ENCODE measurements at places on chromosomes 1 and 21.

GRCh38 chr1:39676948-39677548 lies 5.1 kb upstream of the NT5C1A start:
- no peak for DNase-seq

GRCh38 chr1:223233410-223234169 lies 90.5 kb upstream of the TLR5 start:
- DNase-seq = no peak

GRCh38 chr1:51575406-51576084 lies 41.3 kb upstream of the OSBPL9 start:
- no peak for DNase-seq

GRCh38 chr1:236172041-236172579 lies 29.8 kb downstream of the GPR137B start:
- DNase-seq = no peak

DNA sequence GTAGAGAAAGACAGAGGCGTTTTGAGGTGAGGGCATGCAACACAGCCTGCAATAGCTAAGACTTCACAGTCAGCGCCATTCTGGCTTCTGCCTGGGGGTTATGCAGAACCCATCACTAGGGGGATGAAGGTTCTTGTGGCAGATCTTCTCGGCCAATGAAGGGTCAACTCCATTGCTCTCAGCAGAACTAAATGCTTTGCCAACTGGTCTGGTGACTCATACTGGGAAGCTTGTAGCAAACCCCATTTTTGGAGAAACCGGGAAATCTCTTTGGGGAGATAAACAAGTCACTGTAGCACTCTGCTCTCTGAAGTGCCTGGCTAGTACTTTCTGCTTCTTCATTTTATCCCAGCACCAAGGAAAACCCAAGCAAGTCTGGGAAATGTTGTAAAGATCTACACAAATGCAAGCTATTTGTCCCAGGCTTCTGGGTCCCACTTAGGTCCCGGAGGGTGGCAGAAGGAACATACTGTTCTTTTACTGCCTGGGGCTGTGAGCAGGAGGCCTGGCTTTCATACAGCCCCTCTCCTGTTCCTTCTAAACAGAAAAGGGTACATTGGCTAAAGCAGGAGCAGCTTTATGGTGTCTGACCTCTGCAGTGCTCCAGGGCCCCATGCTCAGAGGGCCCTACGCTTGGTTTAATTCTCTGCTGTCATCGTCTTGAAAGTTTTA lies 28.8 kb downstream of the SHISA4 start:
- DNase-seq = no peak

DNA sequence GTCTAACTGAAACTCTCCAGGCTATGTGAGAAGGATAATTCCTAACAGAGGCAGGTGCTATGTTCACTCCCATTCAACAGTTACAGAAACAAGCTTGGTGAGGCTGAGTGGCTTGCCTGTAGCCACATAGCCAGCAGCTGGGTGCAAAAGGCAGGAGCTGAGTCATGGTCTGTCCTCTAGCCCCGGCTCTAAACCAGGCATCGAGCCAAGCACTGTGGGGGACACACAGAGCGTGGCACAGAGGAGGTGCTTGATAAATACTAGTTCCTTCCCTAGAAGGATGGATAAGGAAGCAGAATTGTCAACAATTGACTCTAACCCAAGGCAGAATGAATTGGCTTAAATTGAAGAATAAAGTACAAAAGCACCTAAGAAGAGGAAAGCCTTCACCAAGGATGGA lies 10.4 kb upstream of the KCNA2 start:
- DNase-seq = no peak

DNA sequence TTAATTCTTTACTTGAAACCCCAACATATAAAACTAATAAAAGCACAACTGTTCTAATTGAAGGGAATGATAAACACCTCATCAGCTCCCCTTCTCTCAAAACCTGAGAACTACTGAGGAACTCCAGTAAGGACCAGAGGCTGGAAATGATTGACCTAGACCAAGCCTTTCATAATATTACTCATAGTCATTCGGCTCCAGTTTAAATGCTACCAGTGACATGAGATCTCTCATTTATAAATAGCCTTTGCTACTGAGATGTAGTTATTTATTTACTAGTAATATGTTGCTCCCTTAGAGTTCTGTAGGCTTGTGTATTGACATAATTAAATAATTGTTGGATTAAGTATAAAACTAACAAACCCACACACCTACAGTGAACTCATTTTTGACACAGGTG lies 209.8 kb upstream of the PRMT6 start:
- no peak for DNase-seq

DNA sequence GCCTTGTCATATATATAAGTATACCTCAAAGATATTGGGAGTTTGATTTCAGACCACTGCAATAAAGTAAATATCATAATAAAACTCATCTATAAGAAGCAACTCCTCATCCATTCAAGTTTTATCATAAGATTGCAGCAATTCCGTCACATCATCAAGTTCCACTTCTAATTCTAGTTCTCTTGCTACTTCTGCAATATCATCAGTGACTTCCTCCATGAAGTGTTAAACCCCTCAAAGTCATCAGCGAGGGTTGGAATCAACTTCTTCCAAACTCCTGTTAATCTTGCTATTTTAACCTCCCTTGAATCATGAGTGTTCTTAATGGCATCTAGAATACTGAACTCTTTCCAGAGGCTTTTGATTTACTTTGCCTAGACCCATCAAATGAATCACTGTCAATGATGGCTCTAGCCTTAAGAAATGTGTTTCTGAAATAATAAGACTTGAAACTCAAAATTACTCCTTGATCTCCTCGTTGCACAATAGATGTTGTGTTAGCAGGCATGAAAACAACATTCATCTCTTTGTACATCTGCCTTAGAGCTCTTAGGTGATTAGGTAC lies 88.3 kb downstream of the RPE65 start:
- DNase-seq = no peak

DNA sequence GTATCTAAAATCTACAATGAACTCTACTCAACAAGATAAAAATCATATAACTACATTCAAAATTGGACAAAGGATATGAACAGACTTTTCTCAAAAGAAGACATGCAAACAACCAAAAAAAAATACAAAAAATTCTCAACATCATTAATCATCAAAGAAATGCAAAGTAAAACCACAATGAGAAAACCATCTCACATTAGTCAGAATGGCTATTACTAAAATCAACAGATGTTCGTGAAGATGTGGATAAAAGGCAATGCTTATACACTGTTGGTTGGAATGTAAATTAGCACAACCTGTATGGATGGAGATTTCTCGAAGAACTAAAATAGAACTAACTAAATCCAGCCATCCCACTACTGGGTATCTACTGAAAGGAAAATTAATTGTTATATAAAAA lies 1080.8 kb downstream of the AMY1C start:
- no peak for DNase-seq

DNA sequence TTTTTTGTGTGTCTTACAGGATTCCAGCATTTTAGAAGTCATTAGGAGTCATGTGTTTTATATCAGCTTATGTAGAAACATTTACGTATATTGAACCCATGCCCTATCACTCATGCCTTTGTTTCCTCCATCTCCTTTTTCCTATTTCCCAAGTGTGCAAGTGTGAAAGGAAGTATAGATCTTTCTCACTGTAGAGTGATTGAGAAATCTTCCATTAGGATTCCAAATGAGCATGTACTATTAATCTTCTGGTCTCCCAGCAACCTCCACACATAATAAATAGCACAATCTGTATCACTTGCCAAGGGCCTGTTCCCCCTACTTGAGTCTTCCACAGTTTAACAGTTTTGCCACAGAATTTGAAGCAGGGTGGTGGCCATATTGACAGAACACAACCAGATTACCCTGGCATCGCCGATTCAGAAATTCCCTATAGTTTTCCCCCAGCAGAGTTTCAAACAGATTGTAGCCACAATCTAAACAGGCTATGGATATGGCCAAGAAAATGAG lies 1052.8 kb downstream of the TTLL7 start:
- no peak for DNase-seq

GRCh38 chr1:3463891-3464648 lies 9.6 kb downstream of the ARHGEF16 start:
- no peak for DNase-seq

GRCh38 chr21:45082736-45083135 lies 8.4 kb downstream of the ADARB1 start:
- no peak for DNase-seq

- DNase-seq = no peak
Observed at GRCh38 chr1:117654493-117655219, 48.8 kb downstream of the TENT5C start.

DNA sequence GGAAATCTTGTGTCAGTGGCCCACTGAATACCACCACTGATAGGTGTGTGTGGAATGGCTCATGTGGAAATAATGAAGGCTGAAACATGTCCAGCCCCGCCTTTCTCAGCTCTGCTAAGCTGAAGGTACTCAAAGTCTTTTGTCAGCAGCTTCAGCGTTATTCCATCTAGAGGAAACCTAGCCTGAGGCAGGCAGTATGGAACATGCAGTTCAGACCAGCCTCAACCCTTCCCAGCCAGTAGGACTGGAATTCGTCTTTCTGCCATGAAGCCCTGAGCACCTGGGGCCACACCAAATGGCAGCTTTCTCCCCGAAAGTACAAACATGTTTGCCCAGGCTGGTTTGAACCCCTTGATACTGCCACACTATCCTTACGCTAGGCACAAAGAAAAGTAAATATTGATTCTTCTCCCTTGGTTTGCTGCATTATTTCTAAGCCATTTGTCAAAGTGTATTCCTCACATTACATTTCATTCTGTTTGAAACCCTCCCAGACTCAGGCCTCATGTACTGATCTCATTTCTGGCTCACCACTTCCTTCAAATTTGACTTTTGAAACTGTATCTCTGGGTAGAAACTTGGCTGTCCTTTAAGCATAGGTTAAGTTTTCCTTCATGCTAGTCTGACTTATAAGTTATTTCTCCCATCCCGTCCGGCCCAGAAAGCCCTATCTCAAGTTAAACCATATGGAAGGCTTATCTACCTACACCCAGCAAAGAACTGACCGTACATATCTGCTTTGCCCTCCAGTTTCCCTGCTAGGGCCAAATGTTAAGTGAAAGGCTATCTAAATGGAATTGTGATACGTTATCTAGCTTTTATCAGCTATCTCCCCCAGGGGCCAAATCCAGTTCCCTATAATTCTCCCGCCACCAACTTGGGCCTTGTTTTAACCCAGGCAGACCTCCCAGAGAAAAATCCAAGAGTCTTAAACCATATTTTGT lies 45.7 kb upstream of the HOOK1 start:
- DNase-seq = no peak

DNA sequence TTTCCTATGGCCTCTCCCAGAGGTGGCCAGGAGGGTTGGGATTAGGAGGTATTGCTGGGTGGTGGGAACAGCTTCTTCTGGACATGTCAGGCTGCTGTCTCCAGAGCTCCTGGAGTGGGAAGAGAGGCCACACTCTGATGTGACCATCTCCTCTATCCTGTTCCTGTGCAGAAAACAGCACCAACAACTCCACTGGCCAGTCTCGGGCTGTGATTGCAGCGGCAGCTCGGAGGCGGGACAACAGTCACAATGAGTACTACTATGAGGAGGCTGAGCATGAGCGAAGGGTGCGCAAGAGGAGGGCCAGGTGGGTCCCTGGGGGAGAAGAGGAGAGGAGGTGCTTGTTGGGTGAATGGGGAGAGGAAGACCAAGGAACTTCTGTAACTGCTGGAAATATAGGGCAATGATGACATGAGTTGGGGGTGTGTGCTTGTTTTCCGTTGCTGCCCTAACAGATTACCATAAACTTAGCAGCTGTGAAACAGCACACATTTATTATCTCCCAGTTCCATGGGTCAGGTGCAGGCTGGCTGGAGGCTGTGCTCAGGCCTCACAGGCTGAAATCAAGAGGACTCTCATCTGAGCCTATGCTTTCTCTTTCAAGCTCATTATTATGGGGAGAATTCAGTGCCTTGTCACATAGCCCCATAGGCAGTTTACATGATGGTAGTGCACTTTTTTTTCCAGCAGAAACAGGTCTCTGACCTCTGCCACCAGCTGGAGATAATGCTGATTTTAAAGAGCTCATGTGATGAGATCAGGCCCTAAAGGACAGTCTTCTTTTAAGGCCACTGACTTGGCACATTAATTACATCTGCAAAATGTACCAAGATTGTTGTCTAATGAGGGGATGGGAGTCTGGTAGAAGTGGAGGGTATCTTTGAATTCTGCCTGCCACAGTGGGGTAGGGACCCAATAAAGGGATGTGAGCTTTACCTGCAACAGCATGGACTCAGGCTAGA lies 20.8 kb downstream of the VANGL2 start:
- DNase-seq = no peak

- DNase-seq = no peak
Observed at GRCh38 chr1:191648939-191649338, 509.3 kb upstream of the RGS18 start.

DNA sequence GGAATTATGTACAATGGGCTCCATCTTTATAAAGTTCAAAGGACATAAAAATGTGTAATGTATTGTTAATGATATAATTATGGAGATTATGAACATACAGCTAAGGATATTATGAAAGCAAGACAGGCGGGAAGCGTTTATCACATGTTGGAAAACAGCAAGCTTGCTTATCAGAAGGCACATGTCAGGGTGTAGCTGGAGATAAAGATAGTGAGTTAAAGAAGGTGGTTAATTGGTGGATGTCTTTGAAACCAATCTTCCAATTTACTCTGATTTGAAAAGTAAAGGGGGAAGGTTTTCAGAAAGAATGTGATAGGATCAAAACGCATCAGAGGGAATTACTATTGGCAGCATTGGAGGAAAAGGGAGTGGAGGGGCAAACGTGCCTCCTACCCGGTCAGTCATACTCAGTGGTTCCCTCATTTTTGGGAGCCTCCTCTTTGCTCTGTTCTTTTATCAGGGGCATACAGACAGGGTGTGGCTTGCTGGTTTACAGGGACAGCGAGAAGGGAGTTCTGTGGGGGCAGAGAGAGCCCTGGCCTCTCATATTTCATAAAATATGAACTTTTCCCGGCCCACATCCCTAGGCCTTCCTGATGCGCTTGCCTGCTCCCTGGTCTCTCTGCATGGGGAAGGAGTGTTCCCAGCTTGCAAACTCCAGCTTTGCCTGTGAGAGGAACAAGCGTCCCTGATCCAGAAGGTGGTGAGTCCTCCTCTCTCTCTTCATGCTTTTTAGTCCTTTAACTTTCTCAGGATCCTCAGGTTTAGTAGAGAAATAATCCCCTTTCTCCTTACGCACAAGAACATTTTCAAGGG lies 8.0 kb upstream of the SVBP start:
- DNase-seq = no peak

- no peak for DNase-seq
Observed at GRCh38 chr1:244782056-244782455, 53.4 kb upstream of the COX20 start.

GRCh38 chr1:200099040-200099439 lies 71.5 kb downstream of the NR5A2 start:
- DNase-seq = no peak

All from femur (tissue), 1 donor.